ENCODE measurements at places on chromosomes 12 and 14.

DNA sequence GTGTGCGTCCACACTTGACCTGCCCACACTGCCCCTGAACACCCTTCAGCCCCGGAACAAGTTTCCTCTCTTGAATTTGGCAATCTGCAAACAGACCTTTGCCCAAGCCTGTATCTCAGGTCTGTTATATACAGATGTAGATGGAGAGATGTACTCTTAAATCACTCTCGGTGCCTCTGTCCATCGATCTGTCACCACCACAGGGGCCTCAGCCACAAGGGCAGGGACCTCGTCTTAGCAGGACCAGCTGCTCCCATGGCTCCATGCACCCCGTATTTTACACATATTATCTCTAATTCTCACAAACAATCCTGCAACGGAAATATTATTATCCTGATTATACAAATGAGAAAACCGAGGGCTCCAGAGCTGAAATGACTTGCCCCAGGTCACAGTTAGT lies 313.4 kb downstream of the BCL11B start:
- no peak for DNase-seq

DNA sequence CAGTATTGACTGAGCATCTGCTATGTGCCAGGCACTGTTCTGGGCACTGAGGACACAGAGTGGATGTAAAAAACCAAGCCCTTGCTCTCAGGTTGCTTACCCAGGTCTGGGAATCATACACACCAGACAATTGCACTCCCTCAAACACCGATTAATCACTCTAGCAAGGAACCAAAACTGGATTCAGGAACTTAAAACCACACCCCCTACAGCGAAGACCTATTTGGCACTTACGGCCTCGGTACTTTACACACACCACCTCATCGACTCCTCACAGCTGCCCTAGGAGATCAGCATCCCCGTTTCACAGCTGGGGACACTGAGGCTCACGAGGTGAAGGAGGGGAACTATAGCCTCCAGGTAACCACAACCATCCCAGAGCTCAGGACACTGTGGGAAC lies 1.6 kb downstream of the GLTP start:
- no peak for DNase-seq

DNA sequence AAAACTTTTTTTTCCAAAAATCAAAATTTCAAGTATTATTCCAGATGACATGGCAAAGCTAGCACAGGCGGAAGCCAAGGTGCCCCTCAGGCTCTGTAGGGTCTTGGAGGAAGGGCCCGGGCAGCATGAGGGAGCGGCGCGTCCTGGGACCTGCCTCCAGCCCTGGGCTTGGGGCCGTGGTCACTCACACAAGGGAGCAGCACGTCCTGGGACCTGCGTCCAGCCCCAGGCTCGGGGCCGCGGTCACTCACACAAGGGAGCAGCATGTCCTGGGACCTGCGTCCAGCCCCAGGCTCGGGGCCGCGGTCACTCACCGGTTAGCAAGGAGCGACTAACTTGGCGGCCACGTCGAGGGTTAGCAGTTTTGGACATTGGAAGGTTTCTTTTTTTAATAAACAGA lies 11.9 kb upstream of the GOLGA3 start:
- no peak for DNase-seq

DNA sequence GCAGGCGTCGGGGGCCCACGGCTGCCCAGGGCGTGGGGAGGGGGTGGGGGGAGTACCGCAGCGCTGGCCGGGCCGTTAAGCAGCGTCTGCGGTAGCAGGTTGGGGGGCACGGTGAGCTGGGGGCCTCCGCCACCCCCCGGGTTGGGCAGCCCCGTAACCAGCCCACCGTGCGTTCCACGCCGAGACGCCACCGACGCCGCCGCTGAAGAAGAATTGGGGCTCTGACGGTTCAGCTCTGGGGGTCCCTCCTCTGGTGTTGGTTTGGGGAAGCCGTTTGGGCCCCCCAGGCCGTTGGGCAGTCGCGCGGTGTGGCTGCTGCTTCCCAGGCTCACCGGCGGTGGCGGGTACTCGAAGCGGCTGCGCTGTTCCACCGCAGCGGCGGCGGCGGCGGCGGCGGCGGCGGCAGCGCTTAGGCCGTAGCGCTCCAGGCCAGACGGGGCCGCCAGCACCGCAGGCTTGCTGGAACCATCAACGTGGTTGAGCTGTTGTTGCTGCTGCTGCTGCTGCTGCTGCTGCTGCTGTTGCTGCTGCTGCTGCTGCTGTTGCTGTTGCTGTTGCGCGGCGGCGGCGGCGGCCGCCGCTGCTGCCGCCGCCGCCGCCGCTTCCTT lies 1.5 kb downstream of the IRF2BPL start:
- DNase-seq, result peak; percentile 55

DNA sequence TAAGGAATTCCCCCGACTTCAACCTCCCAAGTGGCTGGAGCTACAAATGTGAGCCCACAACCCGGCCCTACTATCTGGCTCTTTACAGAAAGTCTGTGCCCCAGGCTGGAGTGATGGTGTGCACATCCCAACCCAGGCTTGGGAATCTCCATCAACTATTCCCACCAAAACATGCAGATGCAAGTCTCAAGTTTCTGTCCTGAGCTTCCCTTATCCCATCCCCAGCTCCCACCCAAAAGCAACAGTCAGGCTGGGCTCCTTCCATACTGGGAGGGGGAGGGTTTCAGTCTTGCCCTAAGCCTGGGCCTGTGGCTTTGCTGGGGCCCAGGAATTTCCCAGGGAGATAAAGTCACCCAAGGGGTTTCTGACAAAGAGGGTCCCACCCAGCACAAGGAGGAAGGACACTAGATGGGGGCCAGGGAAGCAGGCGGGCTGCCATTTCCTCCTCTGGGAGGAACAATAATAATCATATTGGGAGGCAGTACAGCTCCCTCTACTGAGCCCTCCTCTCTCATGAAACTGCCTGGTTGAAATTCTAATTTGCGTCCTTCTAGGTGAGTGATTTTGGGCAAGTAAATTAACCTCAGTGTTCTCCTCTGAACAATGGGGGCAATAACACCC lies 8.0 kb downstream of the SLC8B1 start:
- no peak for DNase-seq

DNA sequence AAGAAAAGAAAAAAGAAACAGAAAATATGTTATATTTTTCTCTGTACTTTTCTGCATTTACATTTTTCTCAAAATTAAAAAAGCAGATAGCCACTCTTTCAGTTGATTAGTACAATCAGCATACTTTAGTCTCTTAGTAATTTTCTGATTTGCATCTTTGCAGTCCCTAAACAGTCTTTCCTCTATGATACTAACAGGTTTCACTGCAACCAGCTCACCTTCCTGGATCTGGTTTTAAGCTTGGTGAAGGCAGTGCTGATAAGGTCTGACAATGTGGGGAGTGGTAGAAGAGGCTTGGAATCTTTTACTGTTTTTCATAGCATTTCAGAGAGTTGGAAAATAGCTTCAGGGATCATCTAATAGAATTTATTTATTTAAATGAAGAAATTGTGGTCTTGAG lies 457.6 kb downstream of the ZFP36L1 start:
- no peak for DNase-seq

- DNase-seq, result no peak
Measured at GRCh38 chr12:25416516-25416915, 136.6 kb downstream of the LMNTD1 start.

GRCh38 chr14:82146846-82147245 lies 613.2 kb upstream of the SEL1L start:
- no peak for DNase-seq

- no peak for DNase-seq
Measured at GRCh38 chr14:49036984-49037516, 549.1 kb downstream of the RPS29 start.

GRCh38 chr14:29235991-29236390 lies 469.4 kb downstream of the FOXG1 start:
- peak; percentile 24 for DNase-seq

DNA sequence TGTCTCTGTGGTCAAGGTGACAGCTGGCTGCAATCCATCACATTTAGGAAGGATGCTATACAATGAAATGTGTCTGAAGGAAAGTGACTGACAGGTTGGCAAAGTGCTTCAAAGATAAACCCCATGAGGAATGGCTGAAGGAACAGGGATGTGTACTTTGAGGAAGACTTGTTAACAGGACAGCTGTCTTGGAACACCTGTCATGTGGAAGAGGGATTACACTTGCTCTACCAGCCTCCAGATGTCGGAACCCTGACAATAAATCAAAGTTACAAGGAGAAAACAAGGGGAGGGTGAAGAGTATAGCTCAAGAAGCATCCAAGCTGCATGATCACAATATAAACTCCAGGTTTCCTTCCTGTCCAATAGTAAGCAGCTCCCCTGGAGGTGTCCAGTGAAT lies 147.8 kb upstream of the TMCC3 start:
- no peak for DNase-seq

- no peak for DNase-seq
Measured at GRCh38 chr14:28426960-28427359, 339.6 kb upstream of the FOXG1 start.

DNA sequence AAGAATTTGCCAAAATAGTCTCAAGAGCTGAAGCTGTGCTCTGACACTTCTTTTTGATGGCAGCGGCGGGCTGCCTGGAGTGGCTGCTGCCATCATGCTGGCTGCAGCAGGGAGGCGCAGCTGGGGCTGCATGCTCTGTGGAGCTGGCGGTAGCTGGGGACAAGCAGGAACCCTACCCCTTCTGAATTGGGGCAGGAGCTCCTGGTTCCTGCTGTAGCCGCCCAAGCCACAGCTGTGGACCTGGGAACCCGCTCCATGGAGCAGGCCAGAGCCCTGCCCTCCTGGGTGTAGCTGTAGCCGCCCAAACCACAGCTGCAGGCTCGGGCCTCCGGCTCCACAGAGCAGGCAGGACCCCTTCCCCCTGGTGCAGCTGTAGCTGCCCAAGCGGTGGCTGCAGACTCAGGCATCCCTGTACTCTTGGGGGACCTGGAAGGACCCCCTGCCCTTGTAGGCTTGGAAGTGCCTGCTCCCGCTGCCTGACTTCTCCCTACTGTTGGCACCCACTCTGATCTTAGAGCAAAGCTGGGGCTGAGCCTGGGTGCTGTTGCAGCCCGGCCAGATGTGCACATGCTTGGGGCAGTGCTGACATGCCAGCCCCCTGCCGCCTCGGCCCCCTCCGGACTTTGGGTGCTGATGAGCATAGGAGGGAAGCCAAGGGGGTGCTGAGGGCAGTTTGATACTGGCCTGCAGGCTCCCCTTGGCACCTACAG lies 33.3 kb downstream of the APAF1 start:
- DNase-seq, result no peak

- no peak for DNase-seq
Measured at GRCh38 chr14:73762375-73762822, 48.2 kb upstream of the PNMA1 start.

- peak; percentile 30 for DNase-seq
Measured at GRCh38 chr12:90229407-90230170, 521.0 kb upstream of the ATP2B1 start.

DNA sequence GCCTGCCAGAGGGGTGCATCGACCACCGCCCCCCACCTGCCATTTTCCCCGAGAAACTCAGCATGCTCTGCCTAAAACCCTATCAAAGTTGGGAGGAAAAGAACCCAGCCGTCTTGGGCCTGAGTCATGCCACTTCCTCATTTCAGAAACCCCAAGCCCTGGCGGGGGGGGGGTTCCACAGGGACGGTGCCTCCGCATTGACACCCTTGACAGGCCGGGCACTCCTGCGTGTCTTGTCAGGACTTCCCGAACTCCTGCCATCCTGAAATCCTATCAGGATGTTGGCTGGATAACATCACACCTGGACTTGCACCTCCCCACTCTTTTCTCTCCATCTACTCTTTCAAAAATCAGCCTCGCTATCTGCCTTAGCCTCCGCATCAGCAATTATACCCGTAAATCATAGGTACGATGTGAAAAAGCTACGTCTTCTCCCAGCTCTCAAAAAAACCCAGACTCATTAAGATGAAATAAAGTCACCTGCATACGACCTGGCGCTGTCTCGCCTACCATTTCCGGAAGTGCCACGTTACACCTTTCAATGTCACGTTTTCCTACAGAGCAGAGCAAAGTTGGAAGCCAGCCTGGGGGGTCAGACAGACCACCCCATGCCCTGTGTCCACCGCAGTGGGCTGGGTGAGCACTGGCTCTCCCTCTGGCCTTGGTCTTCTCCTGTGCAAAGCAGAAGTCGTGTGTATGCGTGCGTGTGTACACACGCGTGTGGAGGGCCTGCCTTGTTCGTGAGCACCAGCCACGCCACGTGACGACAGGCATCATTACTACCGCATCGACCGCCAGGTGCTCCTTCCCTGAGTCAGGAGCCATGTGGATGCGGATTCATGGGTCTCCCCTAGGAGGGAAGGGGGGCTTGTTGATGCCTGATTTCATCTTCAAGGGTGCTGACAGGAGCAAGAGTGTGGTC lies 96.7 kb downstream of the RFLNA start:
- peak; percentile 67 for DNase-seq

- DNase-seq, result no peak
Measured at GRCh38 chr12:67804168-67804567, 155.6 kb downstream of the DYRK2 start.

DNA sequence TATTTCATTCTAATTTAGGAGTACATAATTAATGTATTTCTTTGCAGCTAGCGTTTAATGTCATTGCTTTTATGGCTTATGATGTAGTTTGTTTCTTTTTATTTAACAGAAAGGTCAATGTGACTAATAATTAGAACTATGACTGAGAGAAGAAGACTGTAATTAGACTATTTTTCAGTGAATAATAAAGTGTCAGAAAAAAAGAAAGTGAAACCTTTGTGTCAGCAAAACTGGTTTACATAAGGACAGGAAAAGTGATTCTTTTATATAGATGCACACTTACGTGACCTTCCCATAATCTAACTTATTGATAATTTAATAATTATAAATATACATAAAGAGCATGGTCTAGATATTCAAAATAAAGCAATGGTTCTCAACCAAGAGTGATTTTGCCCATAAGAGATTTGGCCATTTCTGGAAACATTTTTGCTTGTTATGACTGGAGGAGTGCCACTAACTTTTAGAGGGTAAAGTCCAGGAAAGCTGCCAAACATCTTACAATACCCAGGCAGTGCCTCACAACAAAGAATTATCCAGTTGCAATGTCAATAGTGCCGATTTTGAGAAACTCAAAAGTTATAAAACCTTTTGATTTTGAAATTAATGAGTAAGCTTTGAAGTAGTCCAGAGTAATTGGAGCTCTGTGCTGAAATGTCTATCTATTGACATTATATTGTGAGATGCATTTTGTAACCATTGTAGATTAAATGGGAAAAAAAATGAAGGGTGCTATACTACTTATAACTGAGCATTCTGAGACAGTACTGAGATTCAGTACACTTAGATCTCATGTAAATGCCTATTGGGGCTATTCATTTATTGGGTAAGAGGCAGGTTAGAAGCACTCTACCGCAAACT lies 227.1 kb downstream of the C12orf50 start:
- DNase-seq, result peak; percentile 90

Measured in adipocyte (in vitro differentiated cells).